Nucleus accumbens (tissue), 56 donors: ENCODE measurements at places on chromosomes 13 and 19.

DNA sequence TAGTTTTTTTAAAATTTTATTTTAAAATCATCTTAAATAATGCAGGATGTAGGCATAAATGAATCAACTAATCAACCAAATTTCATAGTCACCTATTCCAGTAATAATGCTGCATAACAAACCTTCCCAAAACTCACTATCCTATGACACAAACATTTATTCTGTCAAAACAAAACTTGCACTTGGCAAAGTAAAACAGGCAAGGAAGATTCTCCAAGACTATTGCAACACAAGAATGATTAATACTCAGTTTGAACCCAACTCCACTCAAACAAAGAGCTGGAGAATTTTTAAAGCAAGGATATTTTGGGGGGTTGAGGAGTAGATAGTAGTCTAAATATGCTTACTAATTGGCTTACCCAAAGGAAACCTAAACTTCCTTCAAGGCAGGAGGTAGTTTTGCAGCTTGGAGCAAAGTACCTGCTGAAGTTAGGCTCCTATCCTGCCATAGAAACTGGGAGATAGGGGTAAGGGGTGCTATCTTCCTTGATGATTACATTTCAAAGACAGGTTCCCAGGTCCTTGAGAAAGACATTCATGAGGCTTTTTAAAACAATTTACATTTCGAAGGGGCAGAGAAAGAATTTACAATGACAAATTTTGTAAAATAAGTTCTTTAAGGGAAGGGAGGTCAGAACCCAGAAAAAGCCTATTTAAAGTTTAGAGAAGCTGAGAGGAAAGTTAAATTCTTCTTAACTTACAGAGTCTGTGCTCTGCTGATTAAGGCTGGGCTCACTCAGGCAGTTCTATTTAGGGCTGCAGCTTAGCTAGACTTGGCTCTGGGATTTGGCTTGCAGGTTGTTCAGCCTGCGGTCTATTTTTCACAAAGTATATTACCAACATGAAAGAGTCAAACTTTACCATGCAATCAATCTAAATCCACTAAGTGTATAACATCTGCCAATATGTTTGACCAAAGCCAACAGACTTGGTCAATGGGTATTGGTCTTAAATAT is 549.0 kb downstream of the KCTD12 start:
- no peak for DNase-seq

GRCh38 chr13:20028953-20029352 is 70.4 kb downstream of the ZMYM2 start:
- DNase-seq = no peak

DNA sequence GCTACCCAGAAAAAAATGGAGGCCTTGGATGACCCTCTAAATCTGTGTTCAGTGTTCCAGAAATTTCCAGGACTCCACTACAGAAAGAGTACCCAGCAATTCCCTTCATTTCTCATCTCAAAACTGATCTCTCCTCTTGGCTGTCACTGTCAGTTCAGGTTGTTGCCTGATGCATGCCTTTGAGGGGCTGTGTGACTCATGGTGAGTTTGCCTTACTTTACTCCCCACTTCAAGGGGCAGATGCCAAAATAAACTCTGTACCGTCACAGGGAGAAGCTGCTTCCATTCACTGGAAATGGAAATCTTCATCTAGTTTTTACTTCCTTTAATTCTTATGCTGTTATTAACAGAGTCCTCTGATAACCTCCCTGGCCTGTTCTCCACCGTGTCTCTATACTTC is 1075.0 kb downstream of the DIAPH3 start:
- no peak for DNase-seq

GRCh38 chr19:42199440-42200115 is 17.9 kb downstream of the DEDD2 start:
- DNase-seq = no peak
